ENCODE measurements at places on chromosomes 16 and 17.

- DNase-seq = no peak
Observed at GRCh38 chr16:49396206-49396720, 22.7 kb downstream of the C16orf78 start.

DNA sequence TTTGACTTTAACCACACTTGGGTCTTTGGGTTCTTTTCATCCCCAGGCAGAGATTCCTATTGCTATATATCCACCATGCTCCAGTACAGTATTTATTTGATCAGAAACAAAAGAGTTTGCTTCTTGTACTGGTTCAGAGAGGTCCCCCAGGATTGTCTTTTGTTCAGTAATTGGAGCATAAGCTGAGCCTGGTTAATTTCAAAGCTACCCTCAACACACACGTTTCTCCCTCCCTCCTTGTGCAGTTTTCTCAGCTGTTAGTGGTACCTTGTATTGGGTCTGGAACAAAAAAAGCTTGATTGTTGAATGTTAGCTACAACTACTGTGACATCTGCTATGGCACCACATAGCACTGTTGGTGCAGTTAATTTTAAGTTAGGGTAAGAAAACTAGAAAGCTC is 50.0 kb downstream of the NUP93 start:
- DNase-seq = no peak

GRCh38 chr17:78154903-78155811 is 9.0 kb downstream of the C17orf99 start:
- DNase-seq = no peak

- DNase-seq = no peak
Observed at GRCh38 chr17:47955497-47956461, 1.9 kb downstream of the PRR15L start.

GRCh38 chr17:39604911-39605491 is 2.7 kb downstream of the NEUROD2 start:
- DNase-seq = no peak

DNA sequence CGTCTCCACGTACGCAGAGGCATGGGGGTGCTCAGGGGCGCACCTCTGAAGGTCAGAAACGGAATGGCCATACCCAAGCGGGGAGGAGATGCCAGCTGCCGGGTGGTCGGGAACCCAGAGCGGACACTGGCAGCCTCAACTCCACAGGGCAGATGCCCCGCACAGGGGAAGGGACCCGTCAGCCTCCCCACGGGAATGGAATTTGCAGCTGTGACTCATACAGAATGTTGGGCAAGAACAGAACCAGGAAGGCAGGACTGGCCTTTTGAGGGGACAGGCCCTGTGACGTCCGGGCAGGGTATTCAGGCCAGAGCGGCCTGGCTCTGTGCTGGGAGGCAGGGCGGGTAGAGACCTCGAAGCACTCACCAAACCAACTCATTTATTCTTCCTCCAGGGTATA is 7.5 kb downstream of the TK1 start:
- no peak for DNase-seq

DNA sequence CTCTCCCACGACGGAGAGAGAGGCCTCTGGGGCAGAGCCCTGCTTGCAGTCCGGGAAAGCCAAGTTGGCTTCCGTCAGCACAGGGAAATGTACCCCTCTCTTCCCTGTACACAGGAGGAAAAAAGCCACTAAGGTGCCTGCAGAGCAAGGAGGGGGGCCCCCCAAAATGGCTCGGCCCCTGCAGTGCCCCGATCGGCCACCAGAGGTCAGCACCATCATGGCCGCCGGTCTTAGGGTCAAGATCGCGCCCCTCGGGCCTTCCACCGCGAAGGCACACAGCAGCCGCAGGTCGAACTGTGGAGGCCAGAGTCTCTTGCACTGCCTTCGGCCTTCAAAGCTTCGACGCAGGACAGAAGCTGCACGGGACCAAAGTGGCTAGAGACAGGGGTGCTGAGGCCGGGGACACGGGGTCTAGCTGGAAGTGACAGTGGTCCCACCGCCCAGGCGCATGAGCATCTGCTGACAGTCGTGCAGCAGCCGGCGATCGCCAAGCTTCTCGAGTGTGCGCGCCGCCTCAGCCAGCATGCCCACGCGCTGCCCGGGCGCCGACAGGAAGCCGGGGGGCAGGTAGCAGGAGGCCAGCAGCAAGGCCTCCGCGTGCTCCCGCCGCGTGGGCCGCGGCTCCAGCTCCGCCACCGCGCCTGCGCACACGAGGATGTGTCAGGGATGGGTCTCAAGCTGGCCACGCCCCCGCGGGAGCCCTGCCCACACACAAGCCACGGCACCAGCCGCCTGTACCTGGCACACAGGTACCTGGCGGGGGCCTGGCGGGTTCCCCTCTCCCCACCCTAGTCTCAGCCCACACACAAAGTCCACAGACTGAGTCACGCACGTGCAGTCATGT is 24.4 kb downstream of the SREBF1 start:
- no peak for DNase-seq

GRCh38 chr17:27634776-27635175 is 3.8 kb downstream of the LGALS9 start:
- no peak for DNase-seq

- DNase-seq = no peak
Observed at GRCh38 chr16:67995423-67995822, 3.9 kb downstream of the DPEP2 start.

GRCh38 chr16:56480776-56481467 is 29.6 kb downstream of the OGFOD1 start:
- no peak for DNase-seq

DNA sequence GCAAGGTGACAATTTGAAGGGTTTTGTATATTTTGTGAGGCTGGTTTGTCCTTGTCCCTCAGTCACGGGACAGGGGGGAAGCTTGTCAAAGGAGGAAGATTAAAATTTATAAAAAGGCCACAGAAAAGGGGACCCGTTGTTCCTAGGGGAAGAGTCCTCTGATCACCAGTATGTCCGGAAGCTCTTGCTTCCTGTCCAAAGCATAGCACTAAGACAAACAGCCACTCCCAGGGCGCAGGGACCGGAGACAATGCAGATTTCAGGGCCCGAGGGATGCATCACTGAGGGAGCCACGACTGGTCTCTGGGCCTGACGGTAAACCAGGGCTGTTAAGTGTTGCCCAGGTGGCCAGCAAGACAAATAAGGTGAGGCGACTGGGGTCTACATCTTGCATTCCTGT is 95.2 kb downstream of the MAF start:
- DNase-seq = no peak

GRCh38 chr16:30358990-30359870 is 4.1 kb upstream of the CD2BP2 start:
- DNase-seq = no peak

DNA sequence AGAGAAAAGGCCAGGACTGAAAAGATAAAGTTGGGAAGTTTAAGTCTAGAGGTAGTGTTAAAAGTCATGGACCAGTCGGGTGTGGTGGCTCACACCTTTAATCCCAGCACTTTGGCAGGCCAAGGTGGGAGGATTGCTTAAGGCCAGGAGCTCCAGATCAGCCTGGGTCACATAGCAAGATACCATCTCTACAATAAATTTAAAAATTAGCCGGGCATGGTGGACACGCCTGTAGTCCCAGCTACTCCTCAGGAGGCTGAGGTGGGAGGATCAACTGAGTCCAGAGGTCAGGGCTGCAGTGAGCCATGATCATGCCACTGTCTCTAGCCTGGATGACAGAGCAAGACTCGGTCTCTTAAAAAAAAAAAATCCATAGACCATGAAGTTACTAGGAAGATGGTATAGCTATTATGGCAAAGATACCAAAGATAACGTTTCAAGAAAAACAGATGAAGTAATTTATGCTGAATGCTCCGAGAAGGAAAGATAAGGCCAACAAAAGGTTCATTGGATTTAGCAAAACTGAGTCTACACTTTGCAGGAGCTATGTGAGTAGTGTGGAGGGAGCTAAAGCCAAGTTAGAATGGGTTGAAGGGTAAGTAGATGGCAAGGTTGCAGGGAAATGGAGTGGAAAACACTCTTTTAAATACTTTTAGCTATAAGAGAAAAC is 11.7 kb downstream of the TRIM37 start:
- no peak for DNase-seq

GRCh38 chr16:74560912-74561311 is 46.0 kb downstream of the GLG1 start:
- DNase-seq = no peak

DNA sequence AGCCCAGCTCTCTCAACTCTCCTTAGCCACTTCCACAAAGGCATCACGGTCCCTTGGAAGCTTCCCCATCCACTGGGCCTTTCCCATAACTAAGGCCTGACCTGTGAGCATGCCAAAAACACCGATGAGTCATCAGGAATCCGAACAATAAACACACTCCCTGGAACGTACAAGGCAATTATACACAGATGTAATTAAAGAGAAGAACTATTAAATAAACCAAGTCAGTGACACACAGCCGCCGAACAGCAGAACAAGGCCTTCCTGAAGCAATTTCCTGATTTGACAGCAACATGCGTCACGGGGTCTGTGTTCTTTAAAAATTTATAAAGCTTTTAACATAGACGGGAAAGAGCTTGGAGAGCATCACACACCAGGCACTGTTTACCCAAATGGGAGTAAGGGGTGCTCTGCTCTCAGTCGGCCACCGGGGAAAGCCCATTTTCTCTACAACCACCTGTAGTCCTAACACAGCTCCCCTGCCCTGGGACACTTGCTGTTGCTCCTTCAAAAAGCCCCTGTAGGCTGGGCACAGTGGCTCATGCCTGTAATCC is 29.4 kb downstream of the COG7 start:
- DNase-seq = no peak

- DNase-seq = no peak
Observed at GRCh38 chr17:60075981-60076380, 2.7 kb downstream of the HEATR6 start.

- DNase-seq = no peak
Observed at GRCh38 chr17:45940826-45941225, 46.5 kb downstream of the MAPT start.

GRCh38 chr16:14180481-14180944 is 109.4 kb downstream of the MRTFB start:
- DNase-seq = no peak

GRCh38 chr16:2836646-2837508 is 6.8 kb downstream of the ZG16B start:
- DNase-seq = no peak

DNA sequence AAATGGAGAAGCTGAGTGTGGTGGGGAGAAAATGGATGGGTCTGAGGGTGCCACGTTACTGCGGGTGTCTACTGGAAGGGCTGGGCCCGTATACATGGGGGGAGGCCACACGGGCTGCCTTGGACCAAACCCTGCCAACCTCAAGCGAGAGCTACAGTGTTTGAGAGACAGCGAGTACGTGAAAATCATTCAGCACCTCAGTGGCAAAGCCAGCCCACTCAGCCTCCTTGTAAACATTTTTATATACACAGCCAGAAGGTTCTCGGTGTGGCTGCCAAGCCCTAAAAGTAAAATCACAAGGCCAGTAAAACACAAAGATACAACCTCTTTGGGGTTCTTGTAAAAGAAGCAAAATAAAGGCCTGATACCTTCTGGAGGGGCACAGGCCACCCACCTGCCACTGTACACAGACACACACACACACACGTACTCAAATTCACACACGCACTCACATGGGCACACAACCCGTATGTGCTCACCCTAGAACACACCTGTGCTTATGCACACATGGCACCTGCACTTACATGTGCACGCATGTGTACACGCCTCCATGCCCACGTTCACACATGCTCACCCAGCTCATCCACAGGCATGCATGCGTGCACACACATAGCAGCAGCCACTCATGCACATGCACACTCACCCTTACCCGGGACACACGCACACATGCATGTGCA is 102.8 kb downstream of the GSG1L start:
- no peak for DNase-seq

GRCh38 chr16:89721546-89722391 is 432 bp downstream of the ZNF276 start:
- no peak for DNase-seq

GRCh38 chr16:22323959-22324786 is 27.0 kb downstream of the POLR3E start:
- no peak for DNase-seq
